Liver (tissue), 10 donors: ENCODE measurements at places on chromosomes 16 and 17.

DNA sequence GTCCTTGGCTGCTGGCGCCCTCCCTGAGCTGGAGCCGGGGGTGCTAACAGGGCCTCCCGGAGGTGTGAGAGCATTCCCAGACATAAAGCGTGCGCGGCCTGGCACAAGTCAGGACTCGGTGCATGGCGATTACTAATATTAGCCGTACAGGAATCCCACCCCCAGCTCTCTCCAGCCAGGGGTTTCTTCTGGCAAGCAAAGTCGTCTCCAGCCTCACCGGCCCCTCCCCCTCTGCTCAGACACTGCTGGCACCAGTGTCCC, 5.0 kb downstream of the CASKIN1 start:
- DNase-seq = no peak

GRCh38 chr17:81806461-81807209, 2.7 kb downstream of the GCGR start:
- no peak for DNase-seq

GRCh38 chr17:56896217-56896967, 17.5 kb downstream of the TRIM25 start:
- DNase-seq = no peak

DNA sequence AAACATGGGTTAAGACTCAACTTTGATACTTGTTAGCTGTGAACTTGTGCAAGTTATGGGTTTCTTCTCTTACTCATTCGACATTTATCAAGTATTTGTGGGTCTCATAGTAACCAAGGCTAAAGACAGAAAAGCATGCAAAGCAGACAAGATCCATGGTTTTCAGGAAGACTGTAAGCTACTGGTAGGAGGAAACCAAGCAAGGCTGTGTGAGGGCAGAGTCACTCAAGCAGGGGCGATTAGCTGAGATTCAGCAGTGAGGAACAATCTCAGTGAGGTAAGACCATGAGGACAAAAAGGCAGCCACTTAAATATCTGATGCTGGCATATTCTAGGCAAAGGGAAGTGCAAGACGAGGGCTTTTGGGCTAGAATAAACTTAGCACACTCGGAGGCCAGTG, 29.5 kb downstream of the MBTD1 start:
- DNase-seq = no peak

DNA sequence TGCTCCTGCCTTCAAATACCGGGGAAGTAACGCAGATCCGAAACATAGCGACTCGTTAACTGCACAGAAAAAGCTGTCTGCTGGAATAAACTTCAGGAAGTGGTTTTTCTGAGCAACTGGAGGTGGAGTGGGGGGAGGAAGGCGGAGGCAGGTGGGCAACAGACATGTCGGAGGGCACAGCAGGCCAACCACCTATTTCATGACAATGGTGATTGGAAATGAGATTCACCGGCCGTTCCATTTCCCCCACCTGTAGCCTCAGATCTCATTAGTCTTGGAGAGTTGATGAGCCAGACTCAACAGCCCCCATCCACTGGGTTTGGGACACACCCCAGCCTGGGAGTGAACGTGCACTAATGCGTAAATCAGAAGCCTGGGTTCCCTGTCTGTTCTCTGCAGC, 7.7 kb upstream of the PECAM1 start:
- no peak for DNase-seq

GRCh38 chr17:36705283-36705795, 104.0 kb downstream of the MRM1 start:
- no peak for DNase-seq

GRCh38 chr17:15247891-15248529, 17.1 kb downstream of the PMP22 start:
- no peak for DNase-seq

DNA sequence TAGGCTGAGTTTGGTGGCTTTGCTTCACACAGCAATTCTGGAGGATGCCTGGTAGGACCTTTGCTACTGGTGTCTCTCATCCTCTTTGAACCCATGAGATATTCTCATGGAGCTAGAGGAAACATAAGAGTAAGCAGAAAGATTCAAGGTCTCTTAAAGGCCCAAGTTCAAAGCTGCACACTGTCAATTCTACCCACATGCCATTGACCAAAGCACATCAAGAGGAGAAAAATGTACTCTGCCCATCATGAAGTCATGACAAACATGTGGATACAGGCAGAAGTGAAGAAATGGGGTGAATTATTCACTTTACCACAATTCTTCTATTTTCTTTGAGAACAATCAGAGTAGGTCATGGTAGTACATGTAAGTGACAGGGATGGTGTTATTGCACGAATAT, 13.1 kb downstream of the SKA2 start:
- no peak for DNase-seq

DNA sequence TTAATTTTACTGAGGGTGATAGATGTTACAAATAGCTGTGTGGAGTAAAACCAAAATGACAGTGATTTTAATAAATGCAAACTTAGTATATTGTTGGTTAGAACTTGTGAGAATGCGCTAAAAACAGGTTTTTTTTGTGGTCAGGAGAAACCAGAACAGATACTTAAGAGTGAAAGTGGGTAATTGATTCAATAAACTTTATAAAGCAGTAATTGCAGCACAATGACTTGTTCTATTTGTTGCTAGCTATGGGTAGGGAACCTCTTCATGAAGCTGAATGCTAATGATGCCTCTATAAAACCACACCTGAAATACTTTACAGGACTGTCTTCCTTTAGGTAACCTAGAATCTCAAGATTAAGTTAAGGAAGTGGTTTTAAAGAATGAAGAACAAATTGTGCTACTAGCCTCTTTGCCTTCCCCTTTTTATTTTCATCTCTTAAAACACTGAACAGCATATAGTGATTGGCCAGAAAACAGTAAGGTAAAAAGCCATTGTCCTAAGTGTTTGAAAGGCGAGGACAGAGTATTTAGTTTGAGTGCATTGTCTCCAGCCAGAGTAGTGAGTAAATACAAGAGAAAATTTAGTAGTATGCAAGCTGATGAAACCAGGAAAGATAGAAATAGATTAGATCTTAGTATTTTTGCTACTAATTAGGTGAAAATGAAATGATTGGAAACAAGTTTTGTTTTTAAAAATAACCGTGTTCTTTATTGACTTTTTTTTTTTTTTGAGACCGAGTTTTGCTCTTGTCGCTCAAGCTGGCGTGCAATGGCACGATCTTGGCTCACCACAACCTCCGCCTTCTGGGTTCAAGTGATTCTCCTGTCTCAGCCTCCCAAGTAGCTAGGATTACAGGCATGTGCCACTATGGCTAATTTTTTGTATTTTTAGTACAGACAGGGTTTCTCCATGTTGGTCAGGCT, 6.0 kb downstream of the GGNBP2 start:
- DNase-seq = no peak

- no peak for DNase-seq
Measured at GRCh38 chr17:39867084-39867879, 720 bp upstream of the ZPBP2 start.

DNA sequence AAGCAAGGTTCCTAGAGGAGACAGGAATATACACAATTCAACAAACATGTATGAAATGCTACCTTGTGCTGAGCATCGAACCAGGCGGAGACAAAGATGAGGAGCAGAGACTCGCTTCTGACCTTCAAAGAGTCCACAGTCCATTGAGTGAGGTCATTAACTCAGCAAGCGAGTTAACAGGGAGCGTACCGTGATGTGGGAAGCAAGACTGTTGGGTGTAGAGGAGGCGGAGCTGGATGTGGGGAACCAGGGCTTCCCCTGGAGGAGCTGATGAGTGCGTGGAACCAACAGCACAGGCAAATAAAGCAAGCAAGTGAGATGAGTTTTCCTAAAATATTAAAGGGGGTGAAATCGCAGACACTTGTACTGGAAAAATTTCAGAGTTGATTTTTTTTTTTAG, 65.0 kb downstream of the NXN start:
- DNase-seq = no peak

GRCh38 chr16:88131256-88131655, 180.0 kb downstream of the BANP start:
- DNase-seq = no peak

GRCh38 chr17:15291674-15292361, 26.7 kb upstream of the PMP22 start:
- no peak for DNase-seq

DNA sequence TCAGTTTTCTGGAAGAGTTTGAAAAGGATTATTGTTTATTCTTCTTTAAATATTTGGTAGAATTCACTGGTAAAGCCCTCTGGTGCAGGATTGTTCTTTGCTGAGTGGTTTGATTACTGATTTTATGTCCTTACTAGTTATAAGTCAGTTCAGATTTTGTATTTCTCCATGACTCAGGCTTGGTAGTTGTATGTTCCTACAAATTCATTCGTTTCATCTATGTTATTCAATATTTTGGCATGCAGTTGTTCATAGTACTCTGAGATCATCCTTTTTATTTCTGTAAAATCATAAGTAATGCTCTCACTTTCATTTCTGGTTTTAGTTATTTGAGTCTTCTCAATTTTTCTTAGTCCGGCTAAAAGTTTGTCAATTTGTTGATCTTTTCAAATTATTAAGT, 58.1 kb upstream of the CRYM start:
- no peak for DNase-seq

- no peak for DNase-seq
Measured at GRCh38 chr17:44333371-44333770, 8.7 kb upstream of the SLC25A39 start.

DNA sequence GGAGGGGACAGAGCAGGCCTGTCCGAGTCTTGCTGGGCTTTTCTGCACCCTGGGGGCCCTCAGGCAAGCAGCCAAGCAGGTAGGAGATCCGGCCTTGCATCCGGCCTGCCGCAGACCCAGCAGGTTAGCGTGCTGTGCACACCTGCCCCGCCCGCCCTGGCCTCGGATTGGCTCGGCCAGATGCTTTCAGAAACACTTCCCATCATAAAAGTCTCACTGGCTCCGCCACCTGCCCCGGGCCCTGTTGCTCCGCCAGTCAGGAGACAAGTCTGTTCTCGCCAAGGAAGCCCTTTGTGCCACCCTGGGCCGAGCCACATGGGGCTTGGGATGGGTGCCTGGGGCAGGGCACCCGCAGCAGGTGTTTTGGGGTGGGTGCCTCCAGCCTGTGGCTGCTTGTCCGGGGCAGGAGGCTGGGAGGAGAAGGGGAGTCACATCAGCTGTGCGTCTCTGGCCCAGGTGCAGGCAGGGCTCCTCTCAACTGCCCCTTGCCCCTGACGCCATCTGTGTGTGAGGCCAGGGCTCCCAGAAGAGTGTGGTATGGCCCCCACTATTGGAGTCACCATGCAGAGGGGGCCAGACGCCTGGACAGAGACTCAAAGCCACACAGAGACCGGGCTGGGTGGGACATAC, 228.2 kb upstream of the GSE1 start:
- DNase-seq = no peak

GRCh38 chr17:33506889-33507650, 214.0 kb upstream of the ASIC2 start:
- DNase-seq = no peak

DNA sequence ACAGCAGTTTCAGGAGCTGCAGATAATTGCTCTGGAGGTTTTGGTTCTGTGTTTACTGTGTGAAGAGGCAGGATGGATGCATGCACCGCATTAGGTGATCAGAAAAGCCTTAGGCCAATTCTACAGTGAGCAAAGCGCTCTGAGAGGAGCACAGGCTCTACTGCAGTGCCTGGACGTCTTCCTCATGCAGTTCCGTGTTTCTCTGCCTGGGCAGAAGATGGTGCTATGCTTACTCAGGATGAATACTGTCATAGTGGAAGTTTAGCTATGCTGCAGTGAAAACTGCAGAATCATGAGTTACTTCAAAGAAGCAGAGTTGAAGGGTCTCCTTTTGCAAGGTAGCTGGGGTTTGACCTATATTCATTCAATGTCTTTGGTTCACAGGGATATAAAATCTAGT, 1012.4 kb downstream of the KCNJ18 start:
- no peak for DNase-seq

DNA sequence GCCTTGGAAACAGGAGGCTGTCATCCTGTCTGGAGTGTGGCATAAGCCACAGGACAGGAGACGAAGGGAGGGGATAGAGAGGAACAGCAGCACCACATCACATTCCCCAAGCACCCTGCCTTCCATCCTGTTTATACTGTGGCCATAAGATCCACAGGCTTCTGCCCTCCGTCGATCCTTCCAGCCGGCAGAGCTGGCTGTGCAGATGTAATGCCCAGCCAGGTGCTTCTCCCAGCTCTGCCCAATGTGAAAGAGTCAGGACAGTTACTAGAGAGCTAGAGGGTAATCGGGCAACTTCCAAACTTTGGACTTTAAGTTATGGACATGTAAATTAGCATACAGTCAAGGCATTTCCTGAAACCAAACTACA, 368.4 kb downstream of the SOX9 start:
- no peak for DNase-seq

- DNase-seq = no peak
Measured at GRCh38 chr16:86085161-86085611, 186.2 kb downstream of the IRF8 start.

DNA sequence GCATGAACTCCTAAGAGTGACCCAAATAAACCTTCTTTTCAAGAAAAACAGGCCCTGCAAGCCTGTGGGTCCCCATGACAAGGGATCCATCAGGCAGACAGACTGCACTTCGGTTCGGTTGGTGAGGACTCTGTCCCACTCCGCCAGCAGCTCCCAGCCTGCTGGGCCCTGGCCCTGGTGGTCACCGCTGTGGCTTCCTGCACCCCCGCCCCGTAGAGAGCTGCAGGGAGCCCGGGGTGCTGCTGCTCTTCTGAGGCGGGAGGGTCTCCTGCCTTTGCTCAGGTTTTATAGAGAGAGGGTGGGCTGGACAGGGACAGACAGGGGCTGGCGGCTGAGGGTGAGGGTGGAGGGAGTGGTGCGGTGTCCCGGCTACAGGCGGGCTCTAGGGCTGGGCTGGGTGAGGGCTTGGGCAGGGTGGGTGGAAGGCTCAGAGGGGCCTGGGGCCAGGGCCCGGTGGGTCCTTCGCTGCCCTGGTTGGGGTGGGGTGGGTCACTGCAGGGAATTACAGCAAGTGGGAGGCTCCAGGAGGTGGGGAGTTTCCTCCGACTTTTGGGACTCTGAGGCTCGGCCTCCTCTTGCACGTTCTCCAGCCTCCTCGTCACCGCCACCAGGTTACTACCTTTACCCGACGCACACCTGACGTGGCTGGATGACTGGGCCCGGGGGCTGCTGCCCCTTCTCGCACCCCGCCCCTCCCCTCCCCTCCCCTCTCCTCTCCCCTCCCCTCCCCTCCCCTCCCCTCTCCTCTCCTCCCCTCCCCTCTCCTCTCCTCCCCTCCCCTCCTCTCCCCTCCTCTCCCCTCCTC, 90.2 kb upstream of the CBX4 start:
- no peak for DNase-seq

- DNase-seq = no peak
Measured at GRCh38 chr16:89013111-89013510, 36.1 kb upstream of the CBFA2T3 start.

DNA sequence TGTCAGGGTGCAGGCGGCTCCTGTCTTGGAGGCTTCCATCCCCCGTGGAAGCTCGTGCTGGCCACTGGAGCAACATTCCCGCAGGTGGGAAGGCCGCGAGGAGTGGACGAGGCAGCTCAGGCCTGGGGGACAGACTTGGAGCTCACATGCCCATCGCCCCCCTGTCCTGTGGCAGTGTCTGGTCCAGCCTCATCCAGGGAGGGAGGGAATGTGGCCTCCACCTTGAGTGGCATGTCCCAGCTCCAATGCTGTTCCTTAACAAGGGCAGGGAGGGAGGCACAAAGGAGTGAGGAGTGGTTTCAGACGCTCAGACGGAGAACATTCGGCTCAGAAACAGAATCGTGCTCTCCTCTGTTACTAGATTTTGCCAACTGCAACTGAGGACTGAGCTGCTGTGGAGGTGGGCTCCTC, 159.4 kb upstream of the CHMP6 start:
- no peak for DNase-seq
